ENCODE measurements at places on chromosomes 2 and 18.

DNA sequence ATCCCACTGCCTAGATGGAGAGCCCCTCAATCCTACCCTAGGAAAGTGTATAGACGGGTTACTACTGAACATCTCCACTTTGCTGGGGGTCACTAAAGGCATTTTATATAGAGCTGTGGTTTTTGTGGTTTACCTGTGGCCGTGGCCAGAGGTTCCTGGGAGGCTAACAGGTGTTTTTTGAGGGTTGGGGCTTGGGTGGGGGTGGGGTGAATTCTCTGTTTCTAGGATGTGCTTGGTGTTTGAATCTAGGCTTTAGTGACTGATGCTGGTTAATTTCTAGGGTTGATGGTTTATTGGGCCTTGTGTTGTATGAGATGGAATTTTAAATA is 7.7 kb downstream of the HOXD8 start:
- DNase-seq, result no peak

DNA sequence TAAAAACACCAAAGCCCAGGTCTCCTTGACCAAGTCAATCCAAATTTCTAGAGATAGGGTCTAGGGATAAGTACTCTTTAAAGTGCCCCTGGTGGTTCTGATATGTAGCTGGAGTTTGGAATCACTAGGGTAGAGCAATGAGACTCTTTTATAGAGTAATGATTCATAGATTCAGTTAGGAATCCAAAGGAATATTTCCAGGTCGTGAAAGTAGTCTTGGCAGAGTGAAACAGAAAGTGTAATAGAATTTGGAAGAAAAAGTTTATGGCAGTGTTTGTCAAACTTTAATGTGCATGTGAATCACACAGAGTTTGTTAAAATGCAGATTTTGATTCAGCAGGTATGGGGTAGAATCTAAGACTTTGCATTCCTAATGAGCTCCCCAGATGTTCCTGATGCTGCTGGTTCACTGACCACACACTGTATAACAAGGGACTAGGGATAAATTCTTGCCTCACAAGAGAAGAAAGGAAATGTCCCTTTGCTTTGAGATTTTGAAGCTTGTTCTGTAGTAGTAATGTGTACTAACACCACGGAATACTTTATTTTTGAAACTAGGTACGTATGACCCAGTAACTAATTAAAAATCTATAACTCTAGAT is 1.8 kb downstream of the UPP2 start:
- no peak for DNase-seq

DNA sequence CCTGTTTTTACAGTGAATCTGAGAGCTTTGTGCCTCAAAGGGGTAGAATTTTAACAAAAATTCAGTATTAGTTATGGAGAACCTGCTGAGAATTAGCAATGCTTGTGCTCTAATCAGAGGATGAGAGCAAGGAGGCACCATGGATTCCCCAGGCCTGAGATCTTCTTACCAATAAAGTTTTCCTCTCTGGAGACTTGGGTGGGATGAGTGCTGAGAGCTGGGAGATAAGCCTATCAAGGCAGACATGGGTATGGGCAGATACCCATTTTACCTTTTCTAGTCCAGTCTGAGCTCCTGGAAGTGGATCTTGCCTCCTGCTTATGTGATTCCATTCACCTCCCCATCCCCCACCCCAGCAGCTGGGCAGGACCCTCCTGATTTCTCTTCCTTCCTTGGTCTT is 53.9 kb downstream of the BMP10 start:
- DNase-seq, result no peak

- DNase-seq, result no peak
Measured at GRCh38 chr2:215522237-215522636, 86.4 kb upstream of the FN1 start.

DNA sequence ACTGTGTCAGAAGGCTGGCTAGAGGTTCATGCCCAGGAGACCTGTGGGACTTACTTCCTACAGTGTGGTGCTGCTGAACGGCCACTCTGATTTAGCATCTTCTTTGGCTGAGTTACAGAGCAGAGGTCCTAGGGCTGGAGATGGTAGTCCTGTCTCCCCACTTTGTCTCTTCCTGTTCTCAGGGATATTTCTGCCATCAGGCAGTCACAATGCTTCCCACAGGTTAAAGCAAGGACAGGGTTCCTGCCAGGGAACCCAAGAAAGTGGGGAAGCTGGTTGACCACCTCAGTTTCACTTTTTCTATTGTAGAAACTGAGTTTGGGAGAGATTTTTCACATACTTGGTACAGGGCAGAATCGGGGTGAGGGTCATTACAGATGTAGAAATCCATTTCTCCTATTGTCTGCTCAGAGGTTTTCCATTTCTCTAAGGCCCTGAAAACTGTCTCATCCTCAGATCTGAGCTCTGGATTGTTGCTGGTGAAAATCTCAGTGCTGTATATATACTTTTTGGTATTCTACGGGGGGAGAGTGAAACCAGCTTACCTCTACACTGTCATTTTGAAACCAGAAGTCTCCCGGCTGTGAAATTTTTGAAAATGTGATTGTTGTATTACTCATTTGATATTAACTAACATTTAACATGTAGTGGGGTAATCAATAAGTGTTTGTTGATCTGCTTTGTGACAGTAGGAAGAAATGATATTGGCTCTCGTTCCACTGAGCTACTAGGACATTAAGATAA is 37.0 kb upstream of the MEP1B start:
- no peak for DNase-seq

DNA sequence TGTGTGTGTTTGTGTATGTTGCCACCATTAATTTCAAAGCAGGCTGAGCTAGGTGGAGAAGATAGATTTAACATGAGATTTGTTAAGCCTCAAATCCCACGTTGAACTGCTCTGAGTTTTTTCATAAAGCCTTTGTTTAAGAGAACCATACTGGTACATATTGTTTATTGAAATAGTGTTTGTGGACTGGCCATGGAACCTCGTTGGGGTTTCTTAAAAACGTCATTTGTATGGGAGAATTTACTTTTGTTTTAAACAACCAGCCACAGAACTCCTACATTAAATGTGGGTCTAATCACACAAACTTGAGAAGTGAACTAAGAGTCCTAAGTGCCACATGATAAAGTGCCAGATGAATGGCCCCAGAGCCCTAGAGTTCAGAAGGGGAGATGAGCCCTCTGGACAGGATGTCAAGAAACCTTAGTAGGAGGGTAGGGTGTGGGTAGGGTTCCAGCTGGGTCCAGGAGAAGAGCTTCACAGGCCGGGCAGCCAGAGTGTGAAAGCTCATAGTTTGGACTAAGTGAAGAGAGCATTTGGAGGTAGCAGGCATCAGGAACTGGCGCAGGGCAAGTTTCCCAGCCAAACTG is 120.6 kb upstream of the EML6 start:
- DNase-seq, result no peak

DNA sequence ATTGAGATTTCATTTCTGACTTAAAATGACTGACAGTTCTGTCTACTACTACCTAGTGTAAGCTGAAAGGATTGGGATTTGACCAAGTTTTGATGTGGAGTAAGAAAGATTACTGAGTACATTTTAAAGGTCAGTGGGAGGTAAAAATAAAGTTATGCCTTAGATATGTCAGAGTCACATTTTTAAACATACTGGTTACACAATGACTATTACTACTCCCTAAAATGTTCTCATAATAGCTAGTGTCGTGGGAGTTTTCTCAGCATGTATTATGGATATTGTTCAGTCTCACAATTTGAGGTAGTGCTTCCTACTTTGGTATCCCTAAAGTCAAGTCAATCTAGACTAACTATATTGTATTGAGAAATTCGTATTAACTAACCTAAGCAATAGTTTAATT is 1092.5 kb downstream of the LRP1B start:
- DNase-seq, result no peak

- DNase-seq, result no peak
Measured at GRCh38 chr2:232876161-232876977, 6.3 kb downstream of the SNORC start.

- no peak for DNase-seq
Measured at GRCh38 chr2:39631718-39632117, 34.0 kb upstream of the TMEM178A start.

GRCh38 chr2:191015239-191015638 is 1.3 kb upstream of the STAT1 start:
- no peak for DNase-seq

GRCh38 chr18:51582551-51582950 is 385.1 kb upstream of the MEX3C start:
- DNase-seq, result no peak

DNA sequence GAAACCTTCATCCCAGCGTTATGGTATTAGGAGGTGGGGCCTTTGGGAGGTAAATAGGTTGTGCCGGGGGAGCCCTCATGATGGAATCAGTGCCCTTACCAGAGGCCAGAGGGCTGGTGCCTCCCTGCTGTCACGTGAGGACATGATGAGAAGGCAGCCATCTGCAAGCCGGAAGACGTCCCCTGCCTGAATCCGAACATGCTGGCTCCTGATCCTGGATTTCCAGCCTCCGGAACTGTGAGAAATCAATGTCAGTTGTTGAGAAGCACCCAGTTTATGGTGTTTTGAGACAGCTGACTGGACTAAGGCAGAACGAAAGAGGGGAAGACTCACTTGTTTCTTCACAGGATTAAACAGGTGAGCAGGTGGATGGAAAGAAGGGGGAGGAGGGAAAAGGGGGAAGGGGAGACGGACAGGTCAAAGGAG is 13.0 kb upstream of the KLF11 start:
- DNase-seq, result no peak

- no peak for DNase-seq
Measured at GRCh38 chr2:25586726-25587144, 86.6 kb downstream of the DTNB start.

DNA sequence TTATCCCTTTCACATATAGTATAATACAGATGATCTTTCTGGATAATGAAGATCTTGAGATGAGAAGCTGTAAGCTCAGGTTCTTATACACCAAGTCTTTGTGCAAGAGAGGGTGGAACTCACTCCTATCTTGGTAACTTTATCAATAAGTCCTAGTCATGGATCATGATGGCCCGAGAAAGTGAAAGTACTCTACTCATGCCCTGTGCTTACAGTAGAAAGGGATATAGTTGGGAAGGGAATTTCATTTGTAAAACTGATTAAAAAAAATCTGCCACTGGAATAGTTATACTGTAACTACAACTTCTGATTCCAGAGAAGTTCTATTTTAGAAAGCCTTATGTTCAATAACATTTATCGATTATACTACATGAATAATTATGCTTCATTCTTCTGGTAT is 51.8 kb downstream of the MYO3B start:
- DNase-seq, result no peak

DNA sequence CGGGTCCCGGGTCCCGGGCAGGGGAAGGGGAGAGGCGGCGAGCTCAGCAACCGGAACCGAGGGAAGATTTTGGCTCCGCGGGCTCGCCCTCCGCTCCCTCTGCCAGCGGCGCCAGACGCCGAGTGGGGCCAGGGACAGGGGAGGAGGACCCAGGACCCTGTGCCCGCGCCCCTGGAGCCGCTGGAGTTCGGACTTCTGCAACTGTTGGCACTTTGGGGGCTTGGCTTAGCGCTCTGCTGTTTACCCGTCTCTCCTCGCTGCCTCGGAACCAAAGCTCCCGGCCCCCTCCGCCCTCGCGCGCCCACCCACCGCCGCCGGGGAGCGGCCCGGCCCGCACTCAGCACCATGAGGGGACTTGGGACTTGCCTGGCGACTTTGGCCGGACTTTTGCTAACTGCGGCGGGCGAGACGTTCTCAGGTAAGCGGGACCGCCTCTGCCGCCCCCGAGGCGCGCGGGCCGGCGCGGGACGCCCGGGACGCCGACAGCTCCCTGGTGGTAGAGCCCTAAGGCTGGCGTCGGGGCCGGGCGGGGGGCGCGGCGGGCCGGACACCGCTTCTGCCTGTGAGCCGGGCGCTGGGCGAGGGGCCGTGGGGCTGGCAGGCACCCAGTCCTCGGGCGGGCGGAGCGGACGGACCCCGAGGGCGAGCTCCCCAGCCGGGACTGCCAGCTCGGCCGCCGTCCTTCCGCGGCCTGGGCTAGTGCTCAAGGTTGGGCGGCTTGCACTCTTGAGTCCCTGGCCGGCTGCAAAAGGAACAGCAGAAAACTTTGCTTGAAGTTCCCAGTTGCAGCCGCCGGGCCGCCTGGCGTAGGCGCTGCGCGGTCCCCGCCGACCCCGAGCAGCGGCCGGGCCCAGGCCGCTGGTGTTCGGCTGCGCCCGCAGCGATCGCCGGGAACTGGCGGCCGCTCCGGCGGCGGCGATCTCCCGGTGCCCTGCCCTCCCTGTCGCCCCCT is 634 bp downstream of the PTPRM start:
- peak; percentile 2 for DNase-seq

DNA sequence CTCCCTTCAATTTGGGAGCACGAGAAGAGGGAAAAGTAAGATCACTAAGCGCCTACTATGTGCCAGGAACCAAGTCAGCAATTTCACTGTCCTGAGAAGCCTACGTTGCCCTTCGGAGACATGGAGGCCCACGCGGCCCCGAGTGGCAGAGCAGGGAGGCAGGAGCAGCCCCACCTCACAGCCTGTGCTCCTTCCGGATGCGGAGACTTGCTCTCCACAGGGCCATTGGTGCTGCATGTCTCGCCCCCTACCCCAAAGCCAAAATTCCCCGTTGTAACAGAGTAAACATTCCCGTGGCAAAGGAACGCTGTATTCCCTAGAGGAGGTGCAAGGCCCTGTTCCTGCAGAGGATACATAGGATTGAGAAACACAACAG is 4.5 kb downstream of the SLC14A2 start:
- no peak for DNase-seq

DNA sequence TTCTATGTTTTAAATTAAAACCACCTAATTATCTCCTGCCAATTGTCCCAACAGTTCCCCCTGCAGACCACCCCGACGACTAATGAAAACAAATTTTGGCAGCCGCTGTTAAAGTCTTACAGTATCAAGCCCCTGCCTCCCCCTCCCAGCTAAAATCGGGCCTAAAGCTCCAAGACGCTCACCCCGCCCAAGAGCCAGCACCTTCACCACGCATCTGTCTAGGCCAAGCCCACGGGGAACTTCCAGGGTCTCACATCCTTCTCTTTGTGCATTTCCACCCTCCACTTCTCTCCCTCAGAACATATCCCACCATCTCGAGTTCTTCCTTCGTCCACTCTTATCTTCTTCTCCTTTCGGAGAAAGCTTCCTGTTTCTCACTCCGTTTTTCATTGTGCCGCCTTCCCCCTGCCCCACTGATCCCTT is 445 bp downstream of the PRPF40A start:
- no peak for DNase-seq

DNA sequence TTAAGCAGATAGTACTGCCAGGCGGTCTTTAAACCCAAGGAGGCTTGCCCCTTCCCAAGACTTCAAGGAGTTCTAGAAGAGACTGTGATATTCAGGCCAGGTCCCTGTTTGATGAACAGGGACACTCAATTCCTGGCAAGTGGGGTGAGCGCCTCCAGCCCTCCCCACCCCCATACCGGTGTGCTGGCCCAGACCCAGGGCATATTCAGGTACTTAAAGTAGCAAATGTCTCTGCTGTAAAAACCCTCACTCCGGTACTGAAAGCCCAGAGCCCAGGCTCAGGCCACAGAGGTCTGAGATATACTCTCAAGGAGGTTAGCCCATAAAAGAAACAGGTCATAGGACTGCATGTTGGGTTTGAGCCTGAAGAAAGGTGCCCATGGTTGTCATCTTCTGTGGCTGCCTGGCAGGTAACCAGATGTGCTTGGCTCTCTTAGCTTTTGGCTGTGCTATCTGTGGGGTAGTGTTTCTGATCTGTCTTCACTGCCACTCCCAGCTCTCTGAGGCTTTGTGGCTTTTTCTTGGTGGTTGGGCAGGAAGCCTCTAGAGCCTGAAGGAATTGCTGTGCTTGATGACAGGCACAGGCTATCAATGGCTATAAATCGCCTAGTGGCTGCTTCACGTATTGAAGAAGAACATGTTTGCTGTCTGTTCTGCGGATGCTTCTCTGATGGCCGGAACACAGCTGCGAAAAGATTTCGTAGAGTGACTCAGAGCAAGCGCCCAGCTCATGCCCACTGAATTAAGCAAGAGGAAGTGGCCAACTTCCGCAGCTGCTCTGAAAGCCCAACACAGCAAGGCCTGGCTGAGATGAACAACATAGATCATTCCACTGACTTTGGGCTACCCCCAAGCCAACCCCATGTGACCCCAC is 63.3 kb upstream of the ALPP start:
- peak; percentile 83 for DNase-seq

All from stimulated activated effector memory CD8-positive, alpha-beta T cell treated with anti-CD3 and anti-CD28 coated beads, Interleukin-12 subunit alpha, Interleukin-12 subunit beta, amount 100 ng/mL, for 72 hours (primary cell).